ENCODE measurements at places on chromosomes 12 and 14.

GRCh38 chr12:99005601-99006000 is 360.5 kb downstream of the APAF1 start:
- DNase-seq: no peak

DNA sequence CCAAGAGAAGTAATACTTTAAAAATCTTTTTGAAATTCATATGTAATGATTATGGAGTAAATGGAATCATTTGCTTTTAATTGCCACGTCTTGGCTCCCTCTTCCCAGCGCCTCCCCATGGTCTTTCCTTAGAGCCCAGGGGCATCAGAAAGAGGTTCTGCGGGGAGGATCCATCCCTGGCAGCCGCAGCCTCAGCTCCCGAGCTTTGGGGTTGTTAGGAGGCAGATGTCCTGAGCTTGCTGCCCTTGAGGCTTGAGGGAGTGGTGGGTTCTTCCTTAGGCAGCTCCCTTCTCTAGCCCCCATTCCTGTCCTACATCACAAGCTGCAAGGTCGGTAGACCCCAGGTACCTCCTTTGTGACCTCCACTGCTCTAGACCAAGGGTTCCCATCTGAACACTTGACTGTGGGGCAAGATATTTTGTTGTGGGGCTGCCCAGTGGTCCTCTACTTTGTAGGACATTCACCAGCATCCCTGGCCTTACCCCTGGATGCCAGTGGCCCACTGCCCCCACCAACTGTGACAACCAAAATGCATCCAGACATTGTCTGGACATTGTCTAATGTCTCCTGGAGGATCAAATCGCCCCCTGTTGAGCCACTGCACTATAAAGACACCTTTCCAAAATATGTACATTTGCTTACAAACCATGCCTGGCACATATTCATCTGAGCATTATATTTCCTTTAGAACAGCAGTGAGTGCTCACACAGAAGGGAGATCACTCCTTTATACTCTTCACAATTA is 6.3 kb downstream of the PPP2R5C start:
- no peak for DNase-seq

- DNase-seq: no peak
These were observed 373.6 kb downstream of the EMP1 start for GRCh38 chr12:13570005-13570694.

DNA sequence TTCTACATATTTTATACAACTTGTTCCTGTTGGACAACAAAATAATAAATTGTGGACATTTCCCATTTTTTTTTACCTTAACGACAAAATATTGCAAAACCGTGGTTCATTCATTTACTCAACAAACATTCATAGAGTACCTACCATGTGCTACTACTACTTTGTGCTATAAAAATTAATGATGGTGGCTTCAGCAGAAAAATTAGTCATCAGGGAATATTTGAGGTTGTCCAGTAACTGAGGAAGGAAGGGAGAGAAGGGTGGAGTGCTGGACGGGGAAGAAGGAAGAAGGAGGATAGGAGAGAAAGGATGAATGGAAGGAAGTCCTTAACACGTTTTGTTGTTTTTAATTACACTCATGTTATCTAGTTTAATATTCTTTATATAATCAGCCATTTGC is 53.7 kb downstream of the PPFIBP1 start:
- no peak for DNase-seq

- no peak for DNase-seq
These were observed 170.8 kb downstream of the ESR2 start for GRCh38 chr14:64123241-64123822.

DNA sequence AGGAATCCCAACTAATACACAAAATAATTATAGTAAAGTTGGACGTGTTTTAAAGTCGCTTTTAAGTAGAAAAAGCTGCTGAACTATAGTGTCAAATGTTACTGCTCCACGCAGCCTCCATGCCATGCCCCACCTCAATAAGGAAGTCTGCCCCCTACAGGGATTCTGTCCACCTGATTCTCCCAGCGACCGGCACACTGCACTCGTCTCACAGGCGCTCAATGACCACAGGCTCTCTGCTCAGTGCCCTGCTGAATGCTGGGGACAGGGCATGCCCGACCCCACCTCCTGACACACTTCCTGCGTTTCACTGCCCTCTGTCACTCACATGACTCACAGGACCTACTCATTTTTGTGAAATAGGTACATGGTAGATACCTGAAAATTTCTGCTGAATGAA is 48.9 kb downstream of the BDKRB1 start:
- DNase-seq: no peak

DNA sequence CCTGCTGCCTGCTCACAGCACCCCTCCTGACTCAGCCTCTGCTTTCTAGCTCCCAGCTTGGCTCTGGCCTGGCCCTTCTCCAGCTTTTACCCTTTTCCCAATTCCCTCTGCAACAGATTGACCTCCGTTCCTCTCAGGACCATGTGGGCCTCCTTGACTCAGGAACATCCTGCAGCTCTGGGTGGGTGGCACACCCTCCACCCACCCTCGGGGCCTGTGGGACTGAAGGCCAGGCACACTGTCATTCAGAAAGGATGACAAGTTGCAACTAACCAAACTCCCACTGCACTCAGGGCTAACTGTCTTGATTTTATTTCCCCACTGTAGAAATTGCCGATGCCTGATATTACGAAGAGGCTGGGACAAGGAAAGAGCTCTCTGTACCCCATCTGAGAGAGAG is 59.4 kb downstream of the HELB start:
- DNase-seq: no peak

DNA sequence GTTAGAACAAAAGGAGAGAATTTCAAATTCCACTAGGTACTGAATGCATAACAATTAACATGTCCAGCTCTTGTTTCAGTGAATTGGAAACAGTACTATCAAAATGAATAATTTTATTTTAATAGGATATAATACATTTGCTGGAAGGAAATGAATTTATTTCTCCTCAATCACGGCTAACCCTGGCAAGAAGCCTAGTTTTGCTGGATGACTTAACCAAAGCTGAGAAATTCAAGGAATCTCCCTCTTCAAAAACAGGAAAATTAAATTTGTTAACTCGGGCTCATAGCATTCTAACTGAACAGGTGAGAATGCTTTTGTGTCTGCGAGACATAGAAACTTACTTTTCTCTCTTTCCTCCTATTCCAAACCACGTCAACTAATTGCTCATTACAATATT is 163.5 kb upstream of the NEDD1 start:
- no peak for DNase-seq

- no peak for DNase-seq
These were observed 822 bp upstream of the POU6F1 start for GRCh38 chr12:51218607-51219161.

- DNase-seq: no peak
These were observed 40.1 kb downstream of the VWF start for GRCh38 chr12:6084261-6084968.

Data from activated gamma-delta T cell treated with Interleukin-2 at 50 U/mL for 16 hours (primary cell).